ENCODE measurements at places on chromosomes 3 and 15.

GRCh38 chr3:42043099-42043813, 47.9 kb upstream of the TRAK1 start:
- DNase-seq, result no peak

DNA sequence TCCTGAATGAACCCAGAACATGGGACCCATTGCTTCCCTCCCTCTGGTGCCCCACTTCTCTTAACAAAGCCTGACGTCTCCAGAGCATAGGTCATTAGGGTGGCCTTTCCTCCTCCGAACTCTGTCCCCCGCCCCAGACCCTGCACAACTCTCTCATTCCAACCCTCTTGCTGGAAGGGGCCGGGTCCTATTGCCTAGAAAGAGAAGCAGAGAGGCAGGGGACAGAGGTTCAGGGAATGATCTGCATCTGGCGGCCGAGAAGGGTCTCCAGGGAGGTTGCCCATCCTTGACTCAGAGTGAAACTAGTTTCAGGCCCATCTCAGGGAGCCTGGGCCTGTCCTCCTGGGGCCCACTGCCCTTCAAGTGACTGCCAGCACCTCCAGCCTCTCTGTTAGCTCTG, 79.0 kb downstream of the LINGO1 start:
- no peak for DNase-seq

DNA sequence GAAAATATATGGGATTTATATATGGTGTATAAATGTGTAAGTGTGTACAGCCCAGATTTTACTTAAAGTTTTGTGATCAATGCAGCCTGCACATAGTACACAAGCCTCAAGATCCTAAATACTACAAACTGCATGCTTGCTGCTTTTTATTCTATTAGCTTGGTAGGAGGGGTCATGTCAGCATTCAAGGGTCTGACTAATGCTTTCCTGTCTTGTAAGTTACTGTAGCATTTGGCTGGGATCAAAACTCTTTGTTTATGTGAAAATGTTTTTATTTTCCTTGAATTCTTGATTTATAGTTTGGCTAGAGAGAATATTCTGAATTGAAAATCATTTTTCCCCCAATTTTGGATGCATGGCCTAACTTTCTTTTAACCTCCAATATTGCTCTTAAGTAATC, 370.9 kb downstream of the NSUN3 start:
- DNase-seq, result no peak

DNA sequence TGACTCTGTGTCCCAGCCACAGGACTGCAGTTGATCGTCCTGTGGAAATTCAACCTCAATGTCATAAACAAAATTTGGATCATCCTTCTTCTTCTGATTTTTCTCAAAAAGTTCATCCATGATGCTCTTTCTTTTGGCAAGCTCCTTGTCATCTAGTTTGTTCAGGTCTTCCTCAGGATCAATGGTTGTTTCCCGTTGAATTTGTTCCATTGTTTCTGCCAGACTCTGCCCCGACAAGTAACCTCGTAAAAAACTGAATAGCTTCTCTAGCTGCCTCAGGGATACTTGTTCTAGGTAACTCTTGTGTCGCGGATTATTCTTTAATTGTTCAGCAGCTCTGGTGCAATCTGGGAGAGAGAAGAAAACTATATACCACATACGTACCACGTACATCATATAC, 4.5 kb downstream of the CEP19 start:
- DNase-seq, result no peak

DNA sequence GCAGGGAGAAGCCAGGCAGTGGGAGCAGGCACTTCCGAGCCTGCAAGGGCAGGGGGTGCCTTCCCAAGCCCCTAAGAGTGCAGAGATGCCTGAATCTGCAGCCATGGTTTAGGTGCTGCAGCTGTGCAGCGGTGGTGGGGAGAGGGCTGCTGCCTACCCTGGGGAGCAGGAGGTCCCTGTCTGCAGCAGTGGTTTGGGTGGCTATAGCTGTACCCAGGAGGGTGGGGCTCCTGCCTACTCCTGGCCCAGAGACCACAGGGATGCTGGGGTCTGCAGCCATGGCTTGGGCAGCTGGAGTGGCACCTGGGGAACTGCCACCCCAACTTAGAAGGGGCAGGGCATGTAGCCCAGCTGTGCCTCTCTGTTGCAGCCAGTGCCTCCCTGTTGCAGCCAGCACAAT, 488.1 kb upstream of the THBS1 start:
- no peak for DNase-seq
